Adipocyte (in vitro differentiated cells): ENCODE measurements at places on chromosomes 16 and 17.

GRCh38 chr17:52048137-52048898 is 110.2 kb downstream of the CA10 start:
- DNase-seq = no peak

- DNase-seq = no peak
Observed at GRCh38 chr16:55046513-55046912, 115.8 kb downstream of the IRX5 start.

- DNase-seq = no peak
Observed at GRCh38 chr16:10326647-10327046, 59.2 kb upstream of the ATF7IP2 start.

GRCh38 chr17:50064253-50065001 is 8.5 kb downstream of the ITGA3 start:
- DNase-seq = peak; percentile 97

DNA sequence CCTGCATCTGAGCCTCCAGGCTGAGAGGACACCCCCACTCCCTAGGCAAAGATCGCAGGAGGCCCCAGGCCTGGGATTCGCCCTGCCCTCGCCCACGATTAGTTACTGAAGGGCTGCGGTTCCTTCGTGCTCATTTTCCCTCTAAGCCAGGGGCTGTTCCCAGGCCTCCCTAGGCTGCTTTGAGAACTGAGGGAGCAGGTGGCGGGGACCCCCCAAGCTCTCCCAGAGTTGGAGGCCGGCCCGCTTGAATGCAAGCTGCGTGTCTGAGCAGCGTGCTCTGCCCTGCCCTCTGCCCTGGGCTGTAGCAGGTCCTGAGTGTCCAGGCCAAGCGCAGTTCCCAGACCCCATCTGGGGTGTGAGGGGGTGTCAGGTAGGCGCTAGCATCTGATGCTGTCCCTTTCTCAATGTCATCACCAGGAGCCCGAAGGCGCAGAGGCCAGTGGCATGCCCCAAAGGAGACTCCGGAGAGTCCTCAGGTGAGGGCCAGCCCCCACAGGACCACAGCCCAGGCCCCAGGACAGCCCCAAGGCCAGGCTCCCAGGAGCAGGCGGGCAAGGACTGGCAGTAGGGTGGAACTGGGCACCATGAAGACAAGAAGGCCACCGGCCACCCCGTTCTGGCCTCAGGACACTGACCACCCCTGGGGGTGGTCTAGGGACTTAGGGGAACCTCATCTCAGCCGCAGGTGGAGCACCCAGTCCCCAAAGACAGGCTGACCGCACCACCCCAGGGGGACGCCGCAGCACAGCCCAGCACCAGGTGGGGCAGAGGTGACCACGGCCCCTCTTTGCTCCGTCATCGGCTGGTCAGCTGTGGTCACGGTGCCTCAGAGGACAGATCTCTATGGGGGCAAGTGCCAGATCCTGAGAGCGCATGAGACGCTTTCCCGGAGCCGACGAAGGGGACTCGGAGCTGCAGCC is 14.6 kb downstream of the ENDOV start:
- no peak for DNase-seq

DNA sequence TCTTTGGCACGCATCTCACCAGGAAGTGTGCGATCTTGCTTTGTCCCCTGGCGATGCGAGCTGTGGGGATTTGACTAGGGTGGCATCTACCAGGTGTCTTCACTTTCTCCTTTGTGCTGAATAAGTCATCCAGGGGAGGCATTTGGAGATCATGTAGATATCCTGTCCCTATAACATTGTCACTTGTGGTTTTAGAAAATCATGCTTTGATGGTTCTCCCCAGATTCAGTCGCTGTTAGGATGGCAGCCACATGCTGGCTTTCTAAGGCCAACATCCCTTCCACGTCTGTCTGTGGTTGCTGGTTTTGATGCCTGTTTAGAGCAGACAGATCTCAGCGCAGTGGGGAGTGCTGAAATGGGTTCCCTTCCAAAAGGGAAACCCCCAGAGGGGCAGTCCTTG is 2.5 kb downstream of the ADAD2 start:
- DNase-seq = no peak

GRCh38 chr17:29661213-29661612 is 38.5 kb upstream of the CORO6 start:
- no peak for DNase-seq

DNA sequence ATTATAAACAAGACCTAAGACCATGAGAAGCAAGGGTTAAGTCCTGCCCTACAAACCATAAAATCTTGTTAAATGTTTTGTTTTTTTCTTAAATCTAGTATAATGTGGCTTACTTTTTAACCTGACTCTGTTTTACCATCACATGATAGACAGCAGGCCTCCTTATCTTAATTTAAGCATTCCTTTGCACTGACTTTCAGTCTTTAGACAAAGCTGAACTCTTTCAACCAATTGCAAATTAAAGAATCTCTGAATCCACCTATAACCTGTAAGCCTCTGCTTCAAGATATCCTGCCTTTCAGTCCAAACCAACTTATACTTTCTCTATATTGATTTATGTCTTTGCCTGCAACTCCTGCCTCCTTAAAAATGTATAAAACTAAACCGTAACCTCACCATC is 478.5 kb downstream of the GRIN2A start:
- DNase-seq = no peak

- DNase-seq = no peak
Observed at GRCh38 chr17:37494971-37495370, 5.3 kb downstream of the DUSP14 start.

DNA sequence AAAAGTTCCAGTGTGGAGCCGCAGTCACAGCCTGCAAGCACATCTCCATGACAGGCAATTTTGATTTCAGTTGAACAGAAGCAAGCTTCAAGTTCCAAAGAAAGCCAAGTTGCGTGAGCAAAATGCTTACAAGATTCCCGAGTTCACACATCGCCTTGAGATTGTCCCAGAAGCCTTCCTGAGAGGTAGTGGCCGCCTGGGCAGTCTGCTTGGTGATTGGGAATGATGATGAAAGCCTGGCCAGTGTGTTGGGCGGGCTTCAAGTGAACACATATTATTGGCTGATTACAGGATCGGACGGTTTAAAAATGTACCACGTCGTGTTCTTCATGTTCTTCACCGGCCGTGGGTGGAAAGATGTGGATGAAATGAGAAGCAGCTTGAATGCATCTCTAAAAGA is 185.5 kb downstream of the FOXL1 start:
- DNase-seq = no peak

DNA sequence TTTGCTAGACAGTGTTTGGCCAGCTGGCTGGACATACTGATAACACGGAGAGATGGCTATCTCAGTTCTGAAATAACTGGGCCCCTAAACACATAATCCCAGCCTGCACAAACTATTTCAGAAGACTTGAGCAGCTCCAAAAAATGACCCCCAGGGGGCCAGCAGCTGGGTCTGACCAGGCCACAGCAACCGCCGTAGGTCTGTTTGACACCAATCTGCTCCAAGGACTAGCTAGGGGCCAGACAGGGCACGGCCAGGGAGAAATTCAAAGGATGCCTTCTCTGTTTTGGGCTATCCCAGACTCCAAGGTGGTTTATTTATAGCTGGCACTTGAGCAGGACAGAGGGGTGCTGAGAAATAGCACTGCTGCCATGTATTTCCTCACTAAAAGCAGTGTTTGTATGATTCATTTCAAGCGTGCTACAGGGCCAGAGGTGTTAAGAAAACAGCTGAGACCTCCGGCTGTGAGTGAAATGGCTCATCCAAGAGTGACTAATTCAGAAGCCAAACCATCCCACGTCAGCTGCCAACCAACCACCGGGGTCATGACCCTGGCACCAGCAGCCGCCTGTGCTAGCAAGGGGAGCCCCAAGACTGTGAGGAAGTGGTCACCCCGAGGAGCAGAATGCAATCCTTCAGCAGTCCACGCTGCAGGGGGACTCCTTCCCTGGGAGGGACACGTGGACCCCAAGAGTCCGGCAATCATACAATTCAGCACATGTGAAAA is 5.7 kb downstream of the GGA2 start:
- peak; percentile 52 for DNase-seq

GRCh38 chr16:72909196-72909595 is 138.7 kb downstream of the ZFHX3 start:
- DNase-seq = no peak

GRCh38 chr16:49970797-49971431 is 54.1 kb upstream of the CNEP1R1 start:
- DNase-seq = no peak

- no peak for DNase-seq
Observed at GRCh38 chr17:62986549-62986948, 20.5 kb downstream of the TANC2 start.

DNA sequence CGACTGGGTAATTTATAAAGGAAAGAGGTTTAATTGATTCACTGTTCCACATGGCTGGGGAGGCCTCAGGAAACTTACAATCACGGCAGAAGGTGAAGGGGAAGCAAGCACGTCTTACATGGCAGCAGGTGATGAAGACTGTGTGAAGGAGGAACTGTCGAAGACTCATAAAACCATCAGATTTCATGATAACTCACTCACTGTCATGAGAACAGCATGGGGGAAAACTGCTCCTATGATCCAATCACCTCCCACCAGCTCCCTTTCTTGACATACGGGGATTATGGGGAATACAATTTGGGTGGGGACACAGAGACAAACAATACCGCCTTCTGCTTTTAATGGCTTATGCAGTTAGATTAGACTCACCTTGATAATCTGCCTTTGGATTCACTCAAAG is 19.4 kb upstream of the IRF8 start:
- DNase-seq = no peak

GRCh38 chr17:82920150-82920549 is 80.3 kb upstream of the ZNF750 start:
- no peak for DNase-seq

DNA sequence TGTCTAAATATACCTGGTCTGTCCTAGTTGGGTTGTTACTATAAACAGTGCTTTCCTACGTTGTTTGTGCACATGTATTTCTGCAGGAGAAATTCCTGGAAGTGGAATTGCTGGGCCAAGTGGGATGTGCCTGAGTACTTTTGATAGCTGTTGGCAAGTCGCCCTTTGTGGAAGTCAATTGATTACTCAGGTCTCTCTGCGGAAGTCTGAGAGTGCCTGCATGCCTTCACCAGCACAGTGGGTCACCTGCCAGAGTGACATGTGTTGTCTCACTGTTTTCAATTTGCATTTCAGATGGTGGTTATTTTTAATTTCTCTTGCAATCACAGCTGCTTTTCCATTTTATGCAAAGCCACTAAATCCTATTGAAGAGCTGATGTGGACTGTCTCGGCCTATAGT is 2.3 kb upstream of the MVD start:
- DNase-seq = no peak

- peak; percentile 73 for DNase-seq
Observed at GRCh38 chr16:56370875-56371659, 54.3 kb downstream of the AMFR start.

DNA sequence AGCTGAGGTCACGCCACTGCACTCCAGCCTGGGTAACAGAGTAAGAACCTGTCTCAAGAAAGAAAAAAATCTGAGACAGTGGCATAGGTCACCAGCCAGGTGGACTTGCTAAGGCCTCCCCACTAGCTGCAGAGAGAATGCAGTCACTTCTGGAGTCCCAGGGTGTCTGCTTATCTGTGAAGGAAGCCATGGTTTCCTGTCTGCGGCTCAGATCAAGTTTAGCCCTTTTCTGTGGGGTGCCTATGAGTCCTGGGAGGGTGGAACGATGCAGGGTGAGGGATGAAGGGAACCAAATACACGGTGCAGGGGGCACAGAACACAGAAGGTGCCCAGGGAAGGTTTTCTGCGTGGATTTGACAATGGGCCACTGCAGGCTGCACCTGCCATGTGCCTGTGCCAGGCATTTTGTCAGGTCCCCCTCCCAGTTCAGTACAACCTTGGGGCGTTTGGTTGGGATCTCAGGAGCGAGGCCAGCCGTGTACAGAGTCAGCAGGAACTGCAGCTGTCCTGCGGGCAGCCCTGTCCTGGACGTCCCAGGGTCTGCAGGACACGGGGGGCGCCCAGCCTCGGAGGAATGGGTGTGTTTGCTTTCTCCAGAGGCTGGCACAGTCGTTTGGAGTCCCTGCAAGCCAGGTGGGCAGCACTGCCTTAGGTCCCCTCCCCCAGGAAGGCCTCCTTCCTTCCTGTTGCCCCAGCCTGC is 41.8 kb downstream of the RAB11FIP4 start:
- DNase-seq = no peak

GRCh38 chr16:73231944-73232554 is 184.1 kb upstream of the ZFHX3 start:
- no peak for DNase-seq

DNA sequence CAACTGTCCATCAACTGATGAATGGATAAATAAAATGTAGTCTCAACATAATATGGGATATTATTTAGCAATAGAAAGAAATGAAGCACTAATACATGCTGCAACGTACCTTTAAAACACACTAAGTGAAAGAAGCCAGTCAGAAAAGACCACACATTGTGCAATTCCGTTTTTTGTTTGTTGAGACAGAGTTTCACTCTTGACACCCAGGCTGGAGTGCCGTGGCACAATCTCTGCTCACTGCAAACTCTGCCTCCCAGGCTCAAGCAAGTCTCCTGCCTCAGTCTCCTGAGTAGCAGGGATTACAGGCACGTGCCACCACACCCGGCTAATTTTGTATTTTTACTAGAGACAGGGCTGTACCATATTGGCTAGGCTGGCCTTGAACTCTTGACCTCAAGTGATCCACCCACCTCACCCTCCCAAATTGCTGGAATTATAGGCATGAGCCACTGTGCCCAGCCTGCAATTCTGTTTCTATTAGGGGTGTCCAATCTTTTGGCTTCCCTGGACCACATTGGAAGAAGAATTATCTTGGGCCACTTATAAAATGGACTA is 40.1 kb downstream of the SCNN1B start:
- DNase-seq = no peak

DNA sequence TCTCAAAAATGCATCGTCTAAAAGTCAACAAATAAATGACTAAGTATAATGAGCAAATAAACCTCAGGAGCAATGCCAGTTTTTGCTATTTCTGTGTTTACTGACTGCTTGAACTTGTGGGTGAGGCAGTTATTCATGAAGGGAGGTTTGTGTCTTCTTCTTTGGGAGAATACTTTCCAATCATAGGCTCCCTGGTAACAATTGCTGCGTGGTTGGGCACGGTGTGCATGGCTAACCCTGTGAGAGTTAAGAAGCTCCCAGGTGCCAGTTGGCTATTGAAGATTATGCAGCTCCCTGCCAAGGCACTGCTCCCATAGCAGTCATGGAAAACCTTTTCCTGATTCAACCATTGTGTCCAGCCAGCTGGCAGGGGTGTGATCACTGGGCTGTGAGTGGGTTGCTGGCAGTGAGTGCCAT is 775.9 kb upstream of the GOT2 start:
- no peak for DNase-seq

- peak; percentile 96 for DNase-seq
Observed at GRCh38 chr17:43546319-43547188, at the start of gene ETV4. Gene ETV4 (minus strand): TSS chr17:43546340. CDS start chr17:43545617, 723 bp downstream.

GRCh38 chr16:11613381-11614303 is 26.9 kb upstream of the LITAF start:
- DNase-seq = no peak

- DNase-seq = no peak
Observed at GRCh38 chr17:5770441-5771270, 186.3 kb upstream of the NLRP1 start.

GRCh38 chr17:67025216-67025792 is 19.1 kb upstream of the CACNG1 start:
- DNase-seq = no peak

GRCh38 chr17:13885953-13886889 is 183.1 kb upstream of the COX10 start:
- peak; percentile 38 for DNase-seq

- DNase-seq = no peak
Observed at GRCh38 chr17:10871914-10872313, 34.0 kb upstream of the PIRT start.
